Glutamatergic neuron (in vitro differentiated cells): ENCODE measurements at places on chromosomes 12 and 14.

GRCh38 chr12:6181583-6182278 is 18.5 kb upstream of the CD9 start:
- no peak for DNase-seq

DNA sequence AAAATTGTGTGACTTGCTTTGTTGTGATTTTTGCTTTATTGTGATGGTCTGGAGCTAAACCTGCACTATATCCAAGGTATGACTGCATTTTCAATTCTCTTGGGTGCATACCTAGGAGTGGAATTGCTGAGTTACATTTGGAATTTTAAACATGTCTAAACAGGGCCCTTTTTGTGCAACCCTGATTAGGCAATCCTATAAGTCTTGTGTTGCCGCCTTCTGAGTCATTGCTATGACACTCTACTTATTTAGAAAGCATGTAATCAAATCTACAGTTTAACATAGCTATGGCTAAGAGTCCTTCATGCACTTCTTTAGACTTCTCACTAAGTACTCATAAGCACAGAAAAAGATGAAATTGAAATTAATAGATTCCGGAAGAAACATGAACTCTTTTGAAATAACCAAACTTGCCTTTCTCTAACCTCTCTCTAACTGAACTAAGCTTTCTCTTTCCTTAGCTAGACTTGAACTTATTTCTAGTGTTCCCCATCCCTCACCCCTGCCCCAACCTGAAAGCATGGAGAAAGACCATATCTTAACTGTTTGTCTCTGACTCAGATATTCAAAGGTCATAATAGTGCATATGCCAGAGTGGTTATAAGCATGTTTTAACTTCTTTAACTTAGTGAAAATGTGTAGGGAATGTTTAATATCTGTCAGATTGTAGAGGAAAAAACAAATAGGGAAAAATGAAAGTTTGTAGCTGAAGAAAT is 203.0 kb downstream of the SNAPC1 start:
- no peak for DNase-seq

DNA sequence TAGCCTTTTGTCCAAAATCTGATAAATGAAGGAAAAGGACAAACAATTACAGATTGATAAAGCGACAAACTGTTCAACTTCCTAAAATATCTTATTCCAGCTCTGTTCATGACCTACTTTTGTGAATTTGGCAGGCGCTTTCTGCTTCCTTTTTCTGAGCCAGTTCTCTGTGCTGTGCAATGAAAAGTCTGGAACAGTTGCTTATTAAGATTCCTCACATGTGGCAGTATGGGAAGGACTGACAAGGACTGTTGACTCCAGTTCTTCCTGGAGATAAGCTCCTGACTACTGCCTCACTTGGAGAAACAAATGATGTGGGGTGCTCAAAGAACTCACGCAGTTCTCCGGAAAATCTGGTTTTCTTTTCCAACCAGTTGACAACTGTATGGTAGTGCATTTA is 58.3 kb upstream of the ANP32D start:
- no peak for DNase-seq

DNA sequence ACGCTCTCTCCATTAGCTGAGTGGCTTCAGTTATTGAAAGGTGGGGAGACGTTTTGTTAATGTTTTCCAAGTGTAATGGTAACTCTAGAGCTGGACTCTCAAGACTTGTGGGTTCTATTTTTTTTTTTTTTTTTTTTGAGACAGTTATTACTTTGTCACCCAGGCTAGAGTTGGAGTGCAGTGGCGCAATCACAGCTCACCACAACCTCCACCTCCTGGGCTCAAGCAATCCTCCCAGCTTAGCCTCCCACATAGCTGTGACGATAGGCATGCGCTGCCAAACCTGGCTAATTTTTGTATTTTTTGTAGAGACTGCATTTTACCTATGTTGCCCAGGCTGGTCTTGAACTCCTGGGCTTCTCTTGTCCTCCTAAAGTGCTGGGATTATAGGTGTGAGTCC is 26.2 kb downstream of the ATF1 start:
- no peak for DNase-seq
